ENCODE measurements at places on chromosomes 3 and 15.
A peak's percentile ranks its signal among the peaks of the same experiment; 100 is the strongest.

DNA sequence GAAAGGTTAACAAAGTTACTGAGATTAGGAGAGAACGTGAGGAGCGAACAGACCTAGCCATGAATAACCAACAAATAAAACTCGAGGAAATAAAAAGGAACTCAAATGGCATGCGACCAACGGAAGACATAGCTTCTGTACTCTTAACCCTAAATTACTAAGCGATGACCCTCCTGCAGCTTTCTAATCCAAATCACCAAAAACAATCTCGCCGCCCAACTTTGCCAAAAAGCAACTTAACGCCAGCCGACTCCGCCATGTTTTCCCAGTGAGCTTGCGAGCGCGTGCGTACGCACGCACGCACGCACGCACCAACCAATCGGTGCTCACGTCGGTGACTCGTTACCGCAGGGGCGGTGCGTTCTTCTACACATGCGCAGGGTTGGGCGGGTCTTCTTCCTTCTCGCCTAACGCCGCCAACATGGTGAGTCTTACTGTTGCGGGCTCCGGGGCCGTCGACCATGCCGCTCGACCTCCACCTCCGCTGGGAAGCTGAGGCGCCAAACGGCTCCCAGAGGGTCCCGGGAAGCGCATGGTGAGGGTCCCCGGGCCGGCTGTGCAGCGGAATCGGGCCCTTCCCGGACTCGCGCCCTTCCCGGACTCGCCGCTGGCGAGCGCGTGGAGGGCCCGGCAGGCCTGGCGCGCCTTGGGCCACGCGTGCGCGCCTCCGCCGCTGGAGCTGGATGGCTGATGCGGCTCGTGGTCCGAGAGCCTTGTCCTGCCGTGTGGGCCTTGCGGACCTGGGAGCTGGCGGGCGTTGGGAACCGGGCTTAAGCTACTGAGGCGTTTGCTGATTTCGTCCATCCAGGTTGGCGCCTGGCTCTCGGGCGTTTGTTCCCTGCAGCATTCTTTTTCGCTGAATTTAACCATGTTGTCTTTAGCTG, at the start of gene RPL14:
Gene RPL14, plus strand, starts transcription at position 400 of the 884 bp plus-strand sequence. Its CDS starts 133 bp downstream, at position 533.
- H3K27ac ChIP-seq: peak within 1 kb of the TSS; percentile 12
- DNase-seq: peak; percentile 99
- peak within 1 kb of the TSS; percentile 100 for H3K4me3 ChIP-seq
- H3K36me3 ChIP-seq: peaks cover 19% of the 10 kb centered on the region
- H3K27me3 ChIP-seq: no peaks in the 10 kb centered on the region

DNA sequence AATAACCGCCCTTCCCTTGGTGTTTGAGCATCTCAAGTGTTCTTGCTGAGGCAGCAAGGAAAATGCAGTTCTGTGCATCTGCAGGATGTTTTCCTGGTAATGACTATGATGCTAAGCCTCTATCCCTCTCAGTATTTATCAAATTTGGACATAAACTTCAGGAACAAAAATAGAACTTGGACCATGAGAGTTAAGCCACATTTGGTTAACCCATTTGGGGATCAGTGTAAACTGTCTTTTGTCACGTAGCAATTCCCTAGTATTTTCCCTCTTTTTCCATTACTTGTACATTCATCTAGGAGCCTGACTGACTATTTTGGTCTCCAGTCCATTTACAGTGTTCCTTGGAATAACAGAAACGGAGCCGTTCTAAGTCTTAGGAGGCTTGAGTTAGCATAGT, 250.8 kb downstream of the RBMS3 start:
- no peak for DNase-seq
- H3K27ac ChIP-seq: no peak overlapping the region
- no peaks in the 10 kb centered on the region for H3K36me3 ChIP-seq
- no peak overlapping the region for H3K4me3 ChIP-seq
- no peaks in the 10 kb centered on the region for H3K27me3 ChIP-seq

- H3K4me3 ChIP-seq: no peak overlapping the region
- H3K27me3 ChIP-seq: no peaks in the 10 kb centered on the region
- H3K36me3 ChIP-seq: no peaks in the 10 kb centered on the region
- no peaks in the 10 kb centered on the region for H3K4me1 ChIP-seq
- peak; percentile 81 for DNase-seq
These were observed 291.6 kb upstream of the PLSCR5 start for GRCh38 chr3:146896711-146897110.

DNA sequence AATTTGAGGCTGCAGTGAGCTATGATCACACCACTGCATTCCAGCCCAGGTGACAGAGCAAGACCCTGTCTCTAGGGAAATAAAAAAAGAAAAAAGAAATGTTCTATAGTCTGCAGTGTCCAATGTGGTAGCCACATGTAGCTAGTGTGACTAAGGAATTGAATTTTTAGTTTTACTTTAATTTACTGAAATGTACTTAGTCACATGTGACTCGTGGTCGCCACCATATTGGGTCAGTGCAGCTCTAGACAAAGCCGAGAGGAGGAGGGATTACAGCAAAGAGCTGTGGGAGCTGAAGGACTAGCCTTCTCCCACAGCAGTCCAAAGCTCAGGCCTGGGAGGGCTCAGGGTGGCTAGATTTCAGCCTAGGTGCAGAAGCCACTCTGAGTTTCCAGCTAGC, 65.9 kb upstream of the NTRK3 start:
- H3K36me3 ChIP-seq: no peaks in the 10 kb centered on the region
- H3K4me1 ChIP-seq: no peaks in the 10 kb centered on the region
- H3K4me3 ChIP-seq: no peak overlapping the region

- H3K36me3 ChIP-seq: peaks cover 17% of the 10 kb centered on the region
- no peak overlapping the region for H3K27ac ChIP-seq
- no peak overlapping the region for H3K4me3 ChIP-seq
- DNase-seq: no peak
These were observed 3.3 kb downstream of the RPL15 start for GRCh38 chr3:23920151-23920655.

GRCh38 chr3:78718707-78719106, 1049.1 kb downstream of the ROBO1 start:
- H3K27ac ChIP-seq: no peak overlapping the region
- H3K27me3 ChIP-seq: no peaks in the 10 kb centered on the region
- H3K4me1 ChIP-seq: no peaks in the 10 kb centered on the region
- H3K36me3 ChIP-seq: peaks cover 2% of the 10 kb centered on the region
- DNase-seq: no peak

- H3K4me3 ChIP-seq: no peak overlapping the region
- H3K36me3 ChIP-seq: no peaks in the 10 kb centered on the region
- H3K27ac ChIP-seq: no peak overlapping the region
- peak; percentile 75 for DNase-seq
- no peaks in the 10 kb centered on the region for H3K27me3 ChIP-seq
- H3K4me1 ChIP-seq: no peaks in the 10 kb centered on the region
These were observed 6.8 kb upstream of the PDCD6IP start for GRCh38 chr3:33791477-33792166.

Data from trophoblast cell (in vitro differentiated cells and primary cell).